Heart left ventricle (tissue), 16 donors: ENCODE measurements at places on chromosomes 12 and 14.

DNA sequence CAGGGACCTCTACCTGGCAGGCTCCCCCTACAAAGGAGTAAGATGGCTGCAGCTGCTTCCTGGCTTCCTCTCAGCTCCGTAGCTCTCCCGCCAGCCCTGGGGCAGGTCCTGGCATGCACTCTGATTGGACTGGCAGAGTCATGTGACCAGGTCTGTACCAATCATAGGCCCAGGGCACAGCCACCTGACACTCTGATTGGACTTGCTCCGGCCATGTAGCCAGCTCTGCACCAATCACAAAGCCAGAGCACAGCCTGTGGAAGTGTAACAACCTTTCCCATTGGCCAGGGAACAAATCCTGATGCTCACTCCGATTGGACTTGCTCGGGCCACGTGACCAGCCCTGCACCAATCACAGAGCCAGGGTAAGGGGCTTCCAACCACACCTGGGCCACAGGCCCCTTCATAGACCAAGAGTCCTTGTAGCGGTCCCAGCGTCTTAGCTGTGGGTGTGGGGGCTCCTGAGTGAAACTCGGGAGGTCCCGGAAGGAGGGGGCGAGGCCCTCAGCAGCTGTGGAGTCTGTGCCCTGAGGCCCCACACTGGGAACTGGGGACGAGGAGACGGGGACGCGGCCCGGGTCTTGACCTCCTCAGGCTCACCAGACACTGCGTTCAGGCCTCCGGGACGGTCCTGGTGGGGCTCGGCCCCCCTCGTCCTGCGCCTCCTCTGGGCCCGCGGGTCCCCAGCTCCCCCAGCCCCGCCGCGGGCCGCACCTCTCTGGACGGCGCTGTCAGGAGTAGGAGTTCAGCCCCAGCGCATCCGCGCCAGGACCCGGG lies 210.6 kb downstream of the ADGRD1 start:
- DNase-seq, result no peak

GRCh38 chr12:47820631-47821345 lies 1.1 kb upstream of the HDAC7 start:
- peak; percentile 90 for DNase-seq

DNA sequence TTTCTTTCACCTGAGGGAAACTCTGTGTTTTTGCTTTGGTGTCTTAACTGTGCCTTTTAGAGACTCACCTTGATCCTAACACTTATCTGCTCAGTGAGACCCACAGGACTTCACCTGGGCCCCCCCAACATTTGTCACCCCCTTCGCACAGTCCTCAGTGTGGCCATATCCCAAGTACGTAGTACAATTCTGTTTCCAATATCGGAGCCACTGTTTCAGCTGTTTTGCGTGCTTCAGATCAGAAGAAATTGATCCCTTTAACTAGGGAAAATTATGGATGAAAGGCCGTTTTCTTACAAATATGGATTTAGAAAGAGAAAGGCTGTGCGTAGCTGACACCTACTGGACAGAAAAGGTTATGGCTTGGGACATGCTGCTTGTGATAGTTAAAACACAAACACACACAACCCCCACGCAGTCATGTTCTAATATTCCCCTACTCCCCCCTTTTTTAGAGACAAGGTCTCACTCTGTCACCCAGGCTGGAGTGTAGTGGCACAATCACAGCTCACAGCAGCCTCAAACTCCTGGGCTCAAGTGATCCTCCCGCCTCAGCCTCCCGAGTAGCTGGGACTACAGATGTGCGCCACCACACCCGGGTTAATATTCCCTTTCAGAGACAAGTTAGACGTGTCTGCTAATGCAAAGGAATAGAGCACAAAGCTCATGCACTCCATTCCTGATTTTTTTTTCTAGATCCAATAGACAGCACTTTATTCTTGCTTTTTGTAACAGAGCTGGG lies 3.6 kb upstream of the SLC7A8 start:
- no peak for DNase-seq

- DNase-seq, result no peak
Observed at GRCh38 chr12:42125388-42125767, 19.3 kb downstream of the GXYLT1 start.

DNA sequence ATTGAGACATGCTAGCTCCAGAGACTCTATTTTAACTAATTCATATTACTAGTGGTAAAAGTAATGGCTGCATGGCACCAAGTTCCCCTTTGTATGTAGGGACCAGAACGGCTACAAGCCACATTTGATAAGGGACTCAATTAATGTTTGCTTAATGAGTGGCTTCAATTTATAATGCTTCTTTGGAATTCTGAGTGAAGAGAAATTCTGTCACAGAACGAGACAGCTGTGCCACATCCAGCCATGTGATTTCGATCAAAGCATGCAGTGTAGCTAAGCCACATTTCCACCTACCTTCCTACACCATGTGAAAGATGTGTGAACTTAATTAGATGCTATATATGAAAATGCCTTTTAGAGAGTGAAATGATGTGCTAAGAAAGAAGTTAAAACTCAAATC lies 217.4 kb downstream of the ACSS3 start:
- no peak for DNase-seq

DNA sequence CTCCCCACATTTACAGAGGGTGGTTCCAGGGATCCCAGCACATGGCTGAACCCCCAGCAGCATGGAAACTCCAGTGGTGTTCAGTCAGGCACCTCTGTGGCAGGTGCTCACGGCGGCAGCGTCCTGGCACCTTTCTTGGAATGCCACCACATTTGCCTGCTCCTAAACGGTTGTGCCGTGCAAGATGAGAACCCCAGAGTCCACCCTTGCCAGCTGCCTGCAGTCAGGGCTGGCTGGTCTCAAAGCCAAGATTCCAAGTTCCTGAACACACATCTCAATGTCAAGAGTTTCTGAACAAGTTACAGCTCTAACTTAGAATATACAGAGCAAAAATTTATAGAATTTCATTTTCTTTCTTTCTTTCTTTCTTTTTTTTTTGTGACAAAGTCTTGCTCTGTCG lies 38.7 kb downstream of the DDX51 start:
- no peak for DNase-seq

DNA sequence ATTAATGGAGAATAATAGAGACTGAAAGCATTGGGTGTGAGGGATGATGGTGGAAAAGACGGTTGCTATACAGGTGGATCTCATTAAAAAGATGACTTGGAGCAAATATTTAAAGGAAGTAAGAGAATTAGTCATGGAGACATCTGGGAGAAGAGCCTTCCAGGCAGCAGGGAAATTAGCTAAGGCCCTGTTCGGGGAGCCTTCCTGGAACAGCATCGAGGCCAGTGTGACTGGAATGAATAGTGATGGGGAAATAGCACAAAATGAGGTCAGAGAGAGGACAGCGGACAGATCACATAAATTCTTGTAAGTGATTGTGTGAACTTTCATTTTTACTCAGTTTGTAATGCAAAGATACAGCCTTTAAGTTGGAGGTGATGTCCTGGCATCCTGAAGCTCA lies 842.3 kb downstream of the SLC6A15 start:
- no peak for DNase-seq

- peak; percentile 74 for DNase-seq
Observed at GRCh38 chr12:131608740-131609690, 101.9 kb upstream of the SFSWAP start.

DNA sequence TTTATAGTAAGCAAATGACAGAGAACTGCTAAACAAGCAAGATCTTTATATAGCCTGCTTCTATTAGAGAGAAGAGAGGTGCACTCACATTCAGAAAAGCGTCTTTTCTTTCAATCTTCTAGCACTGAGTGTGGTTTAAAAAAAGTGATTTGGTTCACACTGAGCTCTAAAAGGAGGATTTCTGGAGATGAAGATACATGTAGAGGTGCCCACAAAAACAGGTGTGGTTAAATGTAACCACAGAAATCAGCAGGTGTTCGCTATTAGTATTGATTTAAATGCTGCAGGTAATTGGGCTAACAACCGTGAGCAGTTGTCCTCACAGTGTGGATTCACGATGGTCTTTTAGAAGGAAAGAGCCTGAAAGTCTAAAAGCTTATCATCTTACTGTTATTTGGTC lies 10.7 kb downstream of the PKP2 start:
- no peak for DNase-seq

- peak; percentile 37 for DNase-seq
Observed at GRCh38 chr14:92932448-92933395, 9.8 kb downstream of the CHGA start.

DNA sequence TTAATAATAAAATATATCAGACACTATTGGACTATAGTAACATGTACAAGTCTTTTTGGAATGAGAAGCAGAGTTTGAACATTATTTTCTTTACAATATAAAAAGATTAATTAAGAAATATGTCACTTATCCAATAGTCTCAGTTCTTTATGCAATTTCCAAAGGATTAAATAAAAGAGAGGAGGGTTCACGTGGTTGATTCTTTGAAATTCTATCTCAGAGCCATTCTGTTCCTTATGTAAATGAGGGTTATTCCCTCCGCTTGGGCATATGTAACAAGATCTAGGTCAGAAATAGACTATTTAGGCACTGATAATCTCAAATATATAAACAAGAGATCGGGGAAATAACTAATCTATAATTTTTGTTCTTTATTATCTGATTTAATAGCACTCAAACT lies 2.1 kb upstream of the TUBA1A start:
- no peak for DNase-seq
